ENCODE measurements at places on chromosomes 6 and 20.

GRCh38 chr6:3269281-3269975 lies 10.7 kb downstream of the PSMG4 start:
- no peak for DNase-seq

DNA sequence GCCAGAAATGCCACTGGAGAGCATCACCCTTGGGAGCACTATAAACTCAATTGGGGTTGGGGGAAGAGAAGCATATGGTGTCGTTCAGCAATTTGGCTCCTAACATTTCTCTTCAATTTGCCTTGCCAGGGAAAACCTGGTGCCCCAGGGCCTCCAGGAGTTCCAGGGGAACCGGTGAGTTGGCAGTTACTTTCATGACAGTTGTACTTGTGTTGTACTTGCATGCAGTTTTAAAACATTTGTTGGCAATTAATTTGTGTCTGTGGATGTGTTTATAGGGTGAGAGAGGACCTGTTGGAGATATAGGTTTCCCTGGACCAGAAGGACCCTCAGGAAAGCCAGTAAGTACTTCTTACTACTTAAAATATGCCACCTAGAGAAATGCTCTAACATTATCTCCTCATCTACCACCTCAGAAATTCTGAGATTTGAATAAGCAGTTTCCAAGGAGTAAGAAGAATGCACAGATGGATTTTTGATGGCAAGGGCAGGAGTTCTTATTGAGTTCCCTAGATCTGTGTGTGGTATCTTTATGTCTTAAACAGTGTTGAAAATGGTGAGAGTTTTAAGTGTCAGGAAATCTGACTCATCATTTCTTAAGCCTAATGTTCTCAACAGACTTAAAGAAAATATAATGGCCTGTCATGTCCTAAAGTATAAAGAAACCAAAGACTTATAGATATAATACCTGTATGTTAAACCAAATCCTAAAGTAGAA lies 122.5 kb downstream of the COL9A1 start:
- DNase-seq: no peak

DNA sequence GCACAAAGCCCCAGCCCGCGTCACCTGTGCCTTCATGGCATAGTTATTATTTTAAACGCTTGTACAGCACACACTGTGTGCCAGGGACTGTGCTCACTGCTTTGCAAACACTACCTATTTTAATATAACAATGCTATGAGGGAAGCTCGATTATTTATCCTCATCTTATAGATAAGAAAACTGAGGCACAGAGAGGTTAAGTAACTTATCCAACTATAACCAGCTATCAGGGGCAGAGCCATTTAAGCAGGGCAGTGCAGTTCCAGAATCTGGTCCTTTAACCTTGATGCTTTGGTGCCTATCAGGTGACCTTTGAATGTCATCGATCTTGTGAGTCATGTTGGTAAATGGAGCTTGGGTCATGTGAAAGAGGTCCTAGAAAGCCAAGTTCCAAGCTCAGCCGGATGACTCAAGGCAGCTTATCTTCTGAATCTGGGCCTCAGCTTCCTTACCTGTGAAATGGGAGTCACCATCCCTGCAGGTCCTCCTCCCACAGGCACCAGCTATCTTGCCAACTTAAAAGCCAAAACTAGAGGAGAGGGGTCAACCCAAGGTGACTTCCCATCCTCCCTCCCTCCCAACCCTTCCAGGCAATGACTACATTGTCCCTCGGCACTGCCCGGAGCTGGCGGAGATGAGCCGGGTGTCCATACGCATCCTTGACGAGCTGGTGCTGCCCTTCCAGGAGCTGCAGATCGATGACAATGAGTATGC lies 56.4 kb upstream of the TTPAL start:
- no peak for DNase-seq

GRCh38 chr6:168606722-168607121 lies 165.7 kb downstream of the SMOC2 start:
- DNase-seq: no peak

GRCh38 chr6:36124881-36125280 lies 5.4 kb upstream of the MAPK13 start:
- DNase-seq: no peak

DNA sequence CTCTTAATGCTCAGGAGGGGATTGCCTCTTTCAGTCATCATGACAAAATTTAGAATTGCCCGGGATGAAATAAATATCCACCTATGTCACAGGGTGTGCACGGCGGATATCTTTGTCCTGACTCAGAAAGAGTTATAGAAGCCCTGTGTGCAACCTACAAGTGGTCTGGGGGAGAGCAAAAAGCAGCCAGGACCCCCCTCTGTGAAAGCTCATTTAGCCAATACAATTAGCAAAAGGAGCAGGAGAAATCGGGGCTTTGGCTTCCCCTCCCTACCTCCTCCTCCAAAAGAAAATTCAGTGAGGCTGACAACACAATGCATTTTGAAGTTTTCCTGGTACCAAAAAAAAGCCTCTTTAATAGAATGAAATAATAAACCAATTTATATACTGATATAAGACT lies 21.8 kb downstream of the FOXA2 start:
- no peak for DNase-seq

DNA sequence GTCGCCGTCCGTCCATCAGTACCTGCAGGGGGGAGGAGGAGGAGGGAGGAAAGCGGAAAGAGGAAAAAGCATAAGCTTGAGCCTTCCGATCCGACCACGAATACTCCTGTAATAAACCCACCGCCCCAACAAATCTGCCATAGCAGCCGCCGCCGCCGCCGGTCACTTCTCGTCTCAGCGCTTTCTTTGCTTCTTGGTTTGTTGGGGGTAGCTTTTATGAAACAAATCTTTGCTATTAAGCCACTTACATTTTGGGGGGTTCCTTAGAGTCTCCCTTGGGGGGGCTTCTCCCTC lies 277 bp downstream of the ADGRB3 start:
- DNase-seq: no peak

DNA sequence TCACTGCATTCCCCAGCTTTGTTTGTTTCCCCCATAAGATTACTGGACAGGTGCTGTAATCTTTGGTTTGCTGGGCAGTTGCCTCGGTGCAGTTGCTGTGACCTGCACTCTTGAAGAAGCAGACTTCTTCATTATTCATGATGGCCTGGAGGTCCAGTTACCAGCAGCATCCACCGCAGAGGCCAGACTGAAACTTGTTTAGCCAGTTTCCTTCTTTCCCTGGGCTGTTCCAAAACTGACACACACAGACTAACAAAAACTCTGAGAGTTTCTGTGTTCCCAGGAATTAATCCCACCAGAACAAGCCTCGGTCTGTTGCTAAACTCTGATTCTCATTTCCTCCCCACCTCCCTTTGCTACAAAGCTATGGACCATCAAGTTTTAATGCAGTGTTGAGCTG lies 144.1 kb downstream of the QRSL1 start:
- no peak for DNase-seq

DNA sequence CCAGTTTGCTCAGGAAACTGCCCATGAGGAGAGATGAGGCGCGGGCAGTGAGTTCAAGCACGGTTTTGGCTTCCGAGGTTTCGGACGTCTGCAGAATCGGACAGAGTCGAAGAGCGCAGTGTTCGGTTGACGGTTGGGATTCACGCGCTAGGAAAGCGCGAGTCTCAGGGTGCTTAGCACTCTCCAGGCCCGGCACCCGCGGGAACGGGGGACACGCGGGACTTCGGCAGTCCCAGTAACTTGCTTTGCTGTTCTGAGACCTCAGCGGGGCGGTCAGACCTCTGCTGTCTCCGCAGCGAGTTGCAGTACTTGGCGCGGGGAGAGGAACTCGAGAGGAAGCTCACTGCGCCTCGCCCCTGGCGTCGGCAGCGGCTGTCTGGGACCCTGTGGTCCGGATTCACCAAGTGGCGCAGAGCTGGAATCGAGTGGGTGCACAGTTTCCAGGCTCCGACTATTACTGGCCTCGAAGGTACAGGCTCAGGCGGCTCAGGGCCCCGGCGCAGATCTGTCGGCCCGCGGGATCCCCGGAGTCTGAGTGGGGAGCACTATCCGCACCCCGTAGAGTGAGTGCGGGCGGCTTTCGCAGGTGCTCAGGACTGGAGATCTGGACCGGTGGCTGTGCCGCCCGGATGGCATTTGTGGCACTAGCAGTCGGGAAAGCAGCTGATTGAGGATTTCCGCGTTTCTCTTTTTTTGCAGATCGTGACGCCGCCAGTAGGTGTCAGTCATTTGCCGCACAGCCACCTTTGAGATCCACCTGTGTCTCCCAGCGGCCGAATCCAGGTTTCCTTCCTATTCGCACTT lies at the start of gene POM121L2:
Gene POM121L2, minus strand, starts transcription at position 128 of the 804 bp plus-strand sequence. Its CDS starts 103 bp downstream, at position 25.
- peak; percentile 34 for DNase-seq

DNA sequence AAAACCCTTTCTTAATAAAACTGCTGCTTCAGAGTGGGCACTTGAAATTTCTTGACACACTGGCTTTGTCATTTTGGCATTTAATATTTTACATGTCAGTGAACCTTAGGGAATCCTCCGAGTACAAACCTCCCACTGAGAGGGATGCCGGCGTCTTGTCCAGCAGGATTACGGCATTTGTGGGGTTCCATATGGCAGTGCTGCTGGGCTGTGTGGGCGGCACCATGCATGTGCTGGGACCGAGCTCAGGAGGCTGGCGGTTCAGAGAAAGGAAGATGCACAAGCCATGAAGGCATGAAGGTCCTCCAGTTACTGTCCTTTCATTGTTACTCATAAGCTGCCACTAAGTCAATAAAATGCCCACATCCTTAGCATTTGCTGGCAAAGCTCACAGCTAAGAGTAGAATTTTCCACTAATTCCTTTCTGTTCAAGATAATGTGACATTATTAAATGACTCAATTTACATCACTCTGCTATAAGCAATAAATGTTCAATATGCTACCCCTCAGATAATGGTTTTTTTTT lies 61.4 kb downstream of the LY86 start:
- DNase-seq: no peak

DNA sequence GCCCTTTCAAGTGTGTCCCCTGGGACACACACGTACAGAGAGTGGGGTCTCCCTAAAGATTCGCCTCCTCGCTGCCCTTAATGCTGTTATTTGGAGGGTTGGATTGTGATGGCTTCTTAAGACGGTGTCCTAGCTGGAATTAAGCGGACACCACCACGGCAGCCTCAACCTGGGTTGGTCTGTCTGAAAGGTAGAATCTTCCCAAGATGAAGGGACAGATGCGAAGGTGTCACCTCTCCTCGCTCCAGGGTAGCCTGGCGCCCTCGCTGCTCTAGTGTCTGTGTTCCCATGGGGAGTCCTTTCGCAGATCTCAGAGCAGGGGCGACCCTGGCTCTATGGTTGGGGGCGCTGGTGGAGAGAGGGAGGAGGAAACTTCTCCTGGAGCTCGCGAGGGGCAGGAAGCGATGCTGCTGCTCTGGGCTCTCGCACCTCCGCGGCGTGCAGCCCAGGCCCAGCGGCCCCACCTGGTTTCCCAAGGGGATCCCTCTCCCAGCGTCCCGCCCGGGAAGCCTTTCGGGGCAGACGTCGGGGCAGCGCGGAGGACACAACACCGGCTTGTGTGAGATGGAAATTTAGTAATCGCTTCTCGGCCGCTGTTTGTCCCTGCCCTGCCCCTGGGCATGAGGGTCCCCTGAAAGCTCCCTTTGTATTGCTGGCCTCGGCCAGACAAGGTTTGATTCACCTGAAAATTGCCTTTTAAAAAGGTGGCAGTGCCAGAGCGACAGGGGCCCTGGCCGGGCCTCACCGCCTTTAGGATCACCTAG lies 1.7 kb downstream of the RSPO3 start:
- no peak for DNase-seq

DNA sequence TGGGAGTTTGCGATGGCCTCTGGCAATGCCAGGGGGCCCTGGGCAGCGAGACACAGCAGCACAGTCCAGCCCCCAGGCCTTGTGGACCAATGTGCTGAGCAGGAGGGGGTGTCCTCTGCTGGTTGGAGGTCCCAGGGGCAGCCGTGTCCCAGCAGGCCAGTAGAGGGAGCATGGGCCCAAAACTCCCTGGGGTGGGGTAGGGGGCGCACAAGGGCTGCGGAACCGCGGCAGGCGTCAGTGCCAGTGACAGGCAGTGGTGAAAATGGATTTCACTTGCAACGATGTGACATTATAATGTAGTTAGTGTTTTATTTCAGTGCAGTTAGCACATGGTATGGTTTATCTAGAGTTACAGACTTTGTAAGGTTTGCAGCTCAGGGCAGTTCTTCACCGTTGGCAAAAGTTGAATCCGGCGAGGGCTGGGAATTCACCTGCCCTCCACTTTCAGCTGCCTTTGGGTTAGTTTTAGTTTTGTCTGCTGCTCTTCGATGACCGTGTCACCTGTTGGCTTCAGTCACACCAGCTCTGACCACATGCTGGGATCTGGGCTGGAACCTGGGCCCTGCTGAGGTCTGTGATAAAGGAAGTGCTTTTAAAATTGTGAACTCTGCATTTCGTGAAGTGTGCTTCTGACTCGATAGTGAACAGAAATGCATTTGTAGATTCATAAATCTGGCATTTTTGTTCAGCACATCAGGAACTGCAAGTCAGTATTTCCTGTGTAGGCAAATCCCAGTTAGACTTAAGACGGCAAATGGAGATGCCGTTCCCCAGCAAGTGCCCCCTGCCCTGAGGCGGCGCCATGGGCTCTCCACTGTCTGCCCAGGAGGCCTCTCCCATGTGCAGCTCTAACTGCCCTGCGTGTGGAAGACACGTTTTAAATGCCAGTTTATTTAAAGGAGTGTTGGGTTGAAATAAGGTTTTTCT lies 46.8 kb downstream of the PYGB start:
- DNase-seq: peak; percentile 25

DNA sequence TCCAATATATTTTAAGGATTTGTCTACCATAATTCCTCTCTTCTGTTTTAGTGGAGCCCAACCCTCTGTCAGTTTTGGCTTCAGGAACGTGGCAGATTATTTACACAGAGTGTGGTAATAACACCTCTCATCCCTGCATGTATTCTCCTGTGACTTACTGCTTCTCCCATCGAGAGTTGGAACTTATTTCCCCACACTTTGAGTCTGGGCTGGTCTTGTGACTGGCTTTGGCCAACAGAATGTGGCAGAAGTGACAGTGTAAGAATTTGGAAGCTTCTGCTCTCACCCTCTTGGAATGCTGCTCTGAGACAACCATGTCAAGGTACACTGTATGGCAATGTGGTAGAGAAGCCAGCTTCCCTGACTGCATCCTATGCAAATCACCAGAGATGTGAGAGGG lies 407.7 kb downstream of the EPM2A start:
- DNase-seq: no peak

GRCh38 chr6:122454673-122455072 lies 16.9 kb downstream of the SERINC1 start:
- DNase-seq: no peak

- no peak for DNase-seq
Observed at GRCh38 chr6:16716321-16716858, 44.9 kb downstream of the ATXN1 start.

- no peak for DNase-seq
Observed at GRCh38 chr20:14288341-14289330, 48.8 kb downstream of the FLRT3 start.

DNA sequence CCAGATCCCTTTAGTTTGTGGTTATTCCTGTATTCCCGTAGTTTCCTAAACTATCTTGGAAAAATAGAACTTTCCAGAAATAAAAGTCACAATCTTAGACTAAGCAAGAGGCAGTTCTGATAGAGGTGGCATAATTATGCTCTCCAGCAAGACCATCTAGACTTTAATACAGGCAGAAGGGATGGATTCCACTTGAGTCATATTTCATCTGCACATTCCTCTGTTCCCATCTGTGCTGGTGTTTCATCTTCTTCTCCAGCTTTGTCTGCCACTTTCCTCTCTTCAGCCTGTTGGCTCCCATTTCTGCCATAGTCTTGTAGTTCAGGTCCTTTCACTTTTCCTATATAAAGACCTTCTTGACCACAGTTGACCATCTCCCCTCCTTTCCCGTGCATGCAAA lies 102.9 kb downstream of the SOBP start:
- DNase-seq: no peak

- DNase-seq: no peak
Observed at GRCh38 chr20:32680544-32681174, 6.9 kb upstream of the C20orf203 start.

- DNase-seq: no peak
Observed at GRCh38 chr6:65059568-65059967, 647.5 kb downstream of the EYS start.
